NB4 (cell line): ENCODE measurements at places on chromosomes 6 and 20.

- no peak for DNase-seq
Observed at GRCh38 chr6:68636666-68637065, 1.6 kb downstream of the ADGRB3 start.

DNA sequence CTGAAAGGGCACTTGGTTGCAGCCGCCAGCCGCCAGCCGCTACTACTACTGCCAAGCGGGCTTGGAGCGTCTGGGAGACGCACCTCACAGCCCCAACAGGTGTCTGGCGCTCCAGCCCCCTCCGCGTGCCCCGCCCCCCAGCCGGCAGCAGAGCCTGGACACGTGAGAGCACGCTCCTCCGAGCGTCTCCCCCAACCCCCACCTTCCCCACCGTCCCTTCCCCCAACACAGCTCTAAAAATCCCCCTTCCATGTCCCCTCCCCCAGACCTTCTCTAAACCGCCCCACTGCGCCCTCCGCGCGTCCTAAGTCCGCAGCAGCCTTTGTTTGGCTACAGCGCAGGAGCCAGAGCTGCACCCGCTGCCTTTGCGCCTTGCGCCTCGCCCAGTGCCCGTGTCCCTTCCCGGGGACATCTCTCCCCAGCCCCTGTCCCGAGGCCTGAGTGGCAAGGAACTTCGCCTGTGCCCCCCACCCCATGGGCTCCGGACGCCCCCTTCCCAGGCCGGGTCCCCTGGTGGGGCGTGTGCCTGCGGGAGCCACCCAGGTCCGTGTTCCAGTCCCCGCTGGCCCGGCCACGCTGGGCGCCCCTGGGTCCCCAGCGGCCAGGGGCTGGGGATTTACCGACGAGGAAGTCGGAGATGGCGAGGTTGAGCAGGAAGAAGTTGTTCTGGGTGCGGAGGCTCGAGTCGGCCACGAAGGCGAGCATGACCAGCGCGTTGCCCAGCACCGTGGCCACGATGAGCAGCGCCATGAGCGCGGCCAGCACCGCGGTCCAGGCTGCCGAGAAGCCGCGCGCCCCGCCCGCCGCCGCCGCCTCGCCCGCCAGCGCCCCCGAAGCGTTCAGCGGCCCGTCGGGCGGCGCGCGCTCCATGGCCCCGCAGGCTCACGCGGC is 732 bp downstream of the HRH3 start:
- DNase-seq = no peak

GRCh38 chr6:3364391-3364790 is 92.5 kb downstream of the SLC22A23 start:
- DNase-seq = no peak

DNA sequence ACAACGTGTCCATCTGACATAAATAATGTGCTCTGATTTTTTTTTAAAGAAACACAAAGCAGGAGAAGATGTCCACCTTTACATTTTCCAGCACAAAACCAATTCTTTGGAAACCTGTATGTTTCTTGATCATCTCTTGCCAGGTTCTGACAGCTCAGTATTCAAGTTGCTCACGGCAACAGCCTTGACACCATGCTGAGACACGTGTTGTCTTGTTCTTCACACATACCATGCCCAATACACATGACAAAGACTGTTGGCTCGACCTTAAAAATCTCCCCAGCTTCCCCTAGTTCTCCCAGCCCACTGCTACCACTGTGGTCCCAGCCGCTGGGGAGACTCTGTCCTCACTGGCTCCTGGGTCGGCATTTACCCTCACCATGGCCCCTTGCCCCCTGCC is 518.9 kb downstream of the PREX1 start:
- no peak for DNase-seq

GRCh38 chr20:46767127-46767761 is 57.8 kb downstream of the SLC2A10 start:
- peak; percentile 45 for DNase-seq

DNA sequence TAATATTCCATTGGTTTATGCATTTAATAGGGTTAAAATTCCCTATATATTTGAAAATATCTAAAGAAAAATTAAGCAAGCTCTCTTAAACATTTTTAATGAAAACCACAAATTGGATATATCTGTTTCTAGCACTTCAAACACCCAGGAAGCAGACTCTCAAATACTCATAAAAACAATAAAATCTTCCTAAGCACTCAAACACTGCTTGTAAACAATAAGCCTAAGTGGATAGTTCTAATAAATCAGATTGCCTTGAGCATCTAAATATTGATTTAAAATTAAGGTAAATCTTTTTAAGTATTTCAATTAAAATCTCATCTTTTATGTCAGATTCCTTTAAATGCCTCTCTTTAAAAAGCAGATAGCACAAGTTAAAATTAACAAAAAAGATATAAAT is 254.4 kb downstream of the KCNQ5 start:
- no peak for DNase-seq
